ENCODE measurements at places on chromosomes 13 and 19.

DNA sequence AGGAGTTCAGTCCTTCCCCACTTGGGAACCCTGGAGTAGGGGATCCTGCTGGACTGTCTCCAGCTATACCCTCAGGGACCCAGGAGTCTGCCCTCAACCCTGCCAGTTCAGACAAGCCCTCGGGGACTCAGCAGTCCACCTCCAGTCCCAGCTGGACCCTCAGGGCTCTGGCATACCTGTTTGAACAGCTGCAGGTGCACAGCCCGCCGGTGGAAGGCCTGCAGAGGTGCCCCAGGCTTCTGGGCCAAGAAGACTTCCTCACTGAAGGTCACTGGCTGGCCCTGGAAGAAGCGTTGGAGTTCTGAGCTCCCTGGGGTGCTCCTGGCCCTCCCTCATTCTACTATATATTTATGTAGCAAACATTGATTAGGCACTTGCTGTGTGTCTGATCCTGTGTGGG lies 8.6 kb downstream of the CRB3 start:
- no peak for DNase-seq

DNA sequence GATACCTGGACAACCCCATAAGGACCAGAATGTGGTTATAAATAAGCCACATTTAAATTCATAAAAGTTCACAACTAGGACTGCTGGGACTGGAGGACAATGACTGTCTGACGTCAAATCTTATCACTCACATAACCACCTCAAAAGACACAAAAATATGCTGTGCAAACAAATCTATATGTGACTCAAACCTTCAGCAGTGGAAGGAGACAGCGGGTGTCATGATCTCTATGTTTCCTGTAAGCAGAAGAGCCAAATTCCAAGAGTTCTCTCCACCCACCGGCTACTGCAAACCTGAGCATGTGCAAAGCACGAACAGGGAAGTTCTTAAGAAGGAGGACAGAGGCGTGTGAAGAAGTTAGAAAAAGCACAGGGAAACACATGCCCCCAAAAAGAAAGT lies 113.2 kb downstream of the MYCBP2 start:
- no peak for DNase-seq

DNA sequence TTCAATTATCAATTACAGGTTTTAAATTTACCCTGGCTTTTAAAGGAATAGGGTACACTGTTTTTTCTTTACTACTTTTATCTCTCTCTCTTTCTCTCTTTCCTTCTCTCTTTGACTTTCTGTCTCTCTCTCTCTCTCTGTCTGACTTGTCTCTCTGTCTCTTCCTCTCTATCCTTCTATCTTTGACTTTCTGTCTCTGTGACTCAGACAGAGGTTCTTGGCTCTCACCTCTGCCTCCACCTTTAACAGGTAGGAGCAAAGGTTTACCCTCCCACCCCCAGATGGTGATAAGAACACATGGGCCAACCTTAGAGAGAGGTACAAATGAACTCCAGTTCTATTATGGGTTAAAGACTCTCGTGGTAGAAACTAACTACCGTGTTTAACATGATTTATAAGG lies 20.3 kb upstream of the FAM124A start:
- no peak for DNase-seq

DNA sequence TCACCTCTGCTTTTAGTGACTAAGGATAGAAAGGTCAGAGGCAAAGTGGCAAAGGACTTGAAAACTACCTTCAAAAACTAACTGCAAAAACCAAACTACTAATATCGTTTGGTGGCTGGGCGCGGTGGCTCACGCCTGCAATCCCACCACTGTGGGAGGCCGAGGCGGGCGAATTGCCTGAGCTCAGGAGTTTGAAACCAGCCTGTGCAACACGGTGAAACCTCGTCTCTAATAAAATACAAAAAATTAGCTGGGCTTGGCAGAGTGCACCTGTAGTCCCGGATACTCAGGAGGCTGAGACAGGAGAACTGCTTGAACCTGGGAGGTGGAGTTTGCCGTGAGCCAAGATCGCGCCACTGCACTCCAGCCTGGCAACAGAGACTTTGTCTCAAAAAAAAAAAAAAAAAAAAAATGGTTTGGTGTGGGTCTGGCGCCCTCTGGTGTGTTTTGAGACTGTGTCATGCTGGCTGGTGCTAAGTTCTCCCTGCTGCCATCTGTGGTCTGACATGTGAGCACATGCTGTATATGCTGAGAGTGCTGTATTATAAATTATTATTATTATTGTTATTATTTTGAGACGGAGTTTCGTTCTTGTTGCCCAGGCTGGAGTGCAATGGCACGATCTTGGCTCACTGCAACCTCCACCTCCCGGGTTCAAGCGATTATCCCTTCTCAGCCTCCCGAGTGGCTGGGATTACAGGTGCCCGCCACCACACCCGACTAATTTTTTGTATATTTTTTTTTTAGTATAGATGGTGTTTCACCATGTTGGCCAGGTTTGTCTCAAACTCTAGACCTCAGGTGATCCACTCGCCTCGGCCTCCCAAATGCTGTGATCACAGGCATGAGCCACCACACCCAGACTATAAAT lies 36.0 kb upstream of the RNF17 start:
- DNase-seq: peak; percentile 51

DNA sequence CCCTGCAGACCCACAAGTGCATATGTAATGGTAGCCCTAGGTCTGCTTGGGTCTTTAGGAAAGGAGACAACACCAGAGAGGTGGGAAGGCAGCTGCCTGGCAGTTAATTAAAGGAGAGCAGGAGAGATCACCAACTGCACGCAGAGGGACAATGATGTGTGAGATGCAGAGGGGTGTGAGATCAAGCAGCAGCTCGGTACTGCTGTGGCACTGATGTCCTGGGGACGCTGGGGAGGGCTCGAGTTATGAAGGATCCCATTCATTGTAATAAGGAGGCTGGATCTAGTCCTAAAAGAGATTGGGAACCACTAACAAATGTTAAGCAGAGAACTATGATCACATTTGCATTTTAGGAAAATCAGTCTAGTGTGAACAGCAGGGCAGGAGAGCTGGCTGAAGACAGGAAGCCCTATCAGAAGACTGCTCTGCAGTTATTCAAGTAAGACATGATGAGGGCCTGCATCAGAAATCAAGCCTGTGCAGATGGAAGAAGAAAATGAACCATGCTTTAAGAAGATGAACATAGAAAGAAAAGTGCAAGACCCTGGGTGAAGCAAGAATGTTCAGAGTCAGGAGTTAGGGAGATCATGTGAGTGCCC lies 80.4 kb downstream of the DLEU7 start:
- no peak for DNase-seq

DNA sequence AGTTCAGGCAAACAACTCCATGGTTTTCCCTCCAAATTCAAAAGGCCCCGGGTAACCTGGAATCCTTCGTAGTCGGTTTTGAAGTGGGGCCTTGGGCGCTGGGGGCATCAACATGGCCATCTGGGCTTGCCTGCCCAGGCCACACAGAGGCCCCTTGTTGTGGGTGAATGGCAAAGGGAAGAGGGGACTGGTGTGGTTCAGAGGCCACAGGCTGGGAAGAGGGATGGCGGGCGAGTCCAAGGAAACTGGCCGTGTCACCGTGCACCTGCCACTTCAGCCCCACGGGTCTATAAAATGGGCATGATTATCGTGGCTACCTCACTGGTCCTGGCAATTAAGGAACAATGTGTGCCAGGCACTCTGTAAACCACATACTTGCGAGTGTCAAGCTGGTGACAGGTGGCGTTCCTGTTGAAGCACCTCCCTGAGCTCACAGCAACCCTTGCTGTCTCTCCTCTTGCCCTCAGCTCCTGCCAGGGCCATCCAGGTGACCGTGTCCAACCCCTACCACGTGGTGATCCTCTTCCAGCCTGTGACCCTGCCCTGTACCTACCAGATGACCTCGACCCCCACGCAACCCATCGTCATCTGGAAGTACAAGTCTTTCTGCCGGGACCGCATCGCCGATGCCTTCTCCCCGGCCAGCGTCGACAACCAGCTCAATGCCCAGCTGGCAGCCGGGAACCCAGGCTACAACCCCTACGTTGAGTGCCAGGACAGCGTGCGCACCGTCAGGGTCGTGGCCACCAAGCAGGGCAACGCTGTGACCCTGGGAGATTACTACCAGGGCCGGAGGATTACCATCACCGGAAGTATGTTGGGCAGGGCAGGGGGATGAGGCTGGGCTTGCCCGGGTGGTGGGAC lies 1.3 kb downstream of the LSR start:
- DNase-seq: no peak

GRCh38 chr19:45781214-45782161 lies 802 bp downstream of the DMPK start:
- peak; percentile 81 for DNase-seq

- DNase-seq: no peak
Measured at GRCh38 chr19:2063824-2064223, 12.8 kb upstream of the MKNK2 start.

DNA sequence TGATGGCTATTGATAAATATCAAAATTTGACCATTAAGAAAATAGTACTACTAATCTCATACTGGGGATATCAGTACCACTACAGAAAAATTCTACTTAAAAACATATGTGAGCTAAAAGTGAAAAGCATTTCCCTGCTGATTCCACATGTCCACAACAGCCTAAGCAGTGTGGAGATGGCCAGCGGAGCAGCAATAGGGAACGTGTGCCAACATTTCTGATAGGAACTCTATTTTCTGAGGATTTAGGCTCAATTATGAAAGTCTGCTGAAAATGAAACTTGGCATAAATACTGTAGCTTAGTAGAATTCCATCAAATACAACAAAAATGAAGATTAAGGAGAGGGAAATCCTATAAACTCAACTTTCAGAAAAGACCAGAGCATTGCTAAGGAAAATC lies 311.6 kb downstream of the ENOX1 start:
- DNase-seq: no peak

DNA sequence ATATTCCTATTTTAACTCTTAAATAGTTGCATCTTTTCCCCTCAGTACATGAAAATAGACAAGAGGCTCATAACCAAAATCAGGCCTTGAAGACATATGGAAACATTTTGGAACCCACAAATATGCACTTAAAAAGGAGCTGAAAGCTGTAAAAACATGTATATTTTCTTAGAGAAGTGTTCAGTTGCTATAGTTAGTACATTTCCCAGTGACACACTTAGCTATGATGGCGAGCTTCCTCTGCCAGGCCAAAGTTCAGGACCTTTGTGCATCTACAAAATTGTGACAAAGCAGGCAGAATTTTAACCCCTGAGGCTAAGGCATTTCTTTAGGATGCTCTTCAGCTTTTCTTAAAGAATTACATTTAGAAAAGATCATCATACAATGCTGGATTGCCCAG lies 54.5 kb downstream of the RCBTB2 start:
- DNase-seq: no peak

DNA sequence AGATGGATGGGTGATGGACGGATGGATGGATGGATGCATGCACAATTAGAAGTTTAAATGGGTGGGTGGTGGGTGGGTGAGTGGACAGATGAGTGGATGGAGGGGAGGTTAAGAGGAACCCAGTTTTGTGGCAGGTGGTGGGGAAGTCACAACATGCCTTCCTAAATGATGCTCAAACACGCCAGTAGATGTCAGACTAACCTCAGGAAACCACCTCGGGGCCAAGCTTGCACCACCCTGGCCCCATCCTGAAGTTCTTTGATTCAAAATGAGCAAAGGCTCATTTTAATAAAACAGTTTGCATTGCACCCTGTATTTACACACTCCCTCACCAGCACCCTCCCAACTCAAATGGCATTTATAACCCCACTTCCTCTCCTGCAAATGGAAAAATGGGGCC lies 91.4 kb upstream of the CACNA1A start:
- DNase-seq: peak; percentile 79

GRCh38 chr13:20778311-20778710 lies 4.5 kb upstream of the EEF1AKMT1 start:
- DNase-seq: no peak

- no peak for DNase-seq
Measured at GRCh38 chr13:27211771-27212364, 39.5 kb upstream of the RPL21 start.

GRCh38 chr19:1942078-1942933 lies 1.3 kb downstream of the CSNK1G2 start:
- DNase-seq: peak; percentile 86

DNA sequence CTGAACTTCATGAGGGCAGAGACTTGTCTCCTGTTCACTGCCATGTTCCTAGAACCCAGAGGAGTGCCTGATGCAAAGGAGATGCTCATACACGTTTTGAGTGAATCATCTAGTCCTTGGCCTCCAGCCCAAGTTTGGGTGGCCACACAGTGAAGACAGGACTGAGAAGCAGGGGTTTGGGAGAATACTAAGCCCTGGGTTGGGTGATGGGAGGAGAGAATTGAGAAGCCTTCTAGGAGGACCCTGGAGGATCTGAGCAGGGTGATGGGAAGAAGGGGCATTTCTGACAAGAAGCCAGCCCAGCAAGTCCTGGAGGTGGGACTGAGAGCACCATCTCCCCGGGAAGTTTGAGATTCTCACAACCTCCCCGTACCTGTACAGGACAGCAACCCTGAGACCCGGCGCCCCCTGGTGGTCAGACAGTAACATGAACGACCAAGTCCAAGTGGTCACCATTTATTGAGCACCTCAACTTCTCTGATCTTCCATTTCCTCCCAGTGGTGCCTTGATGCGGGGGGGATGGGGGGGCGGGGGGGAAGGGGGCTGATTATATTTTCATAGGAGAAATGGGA lies 11.0 kb downstream of the CTU1 start:
- peak; percentile 72 for DNase-seq

DNA sequence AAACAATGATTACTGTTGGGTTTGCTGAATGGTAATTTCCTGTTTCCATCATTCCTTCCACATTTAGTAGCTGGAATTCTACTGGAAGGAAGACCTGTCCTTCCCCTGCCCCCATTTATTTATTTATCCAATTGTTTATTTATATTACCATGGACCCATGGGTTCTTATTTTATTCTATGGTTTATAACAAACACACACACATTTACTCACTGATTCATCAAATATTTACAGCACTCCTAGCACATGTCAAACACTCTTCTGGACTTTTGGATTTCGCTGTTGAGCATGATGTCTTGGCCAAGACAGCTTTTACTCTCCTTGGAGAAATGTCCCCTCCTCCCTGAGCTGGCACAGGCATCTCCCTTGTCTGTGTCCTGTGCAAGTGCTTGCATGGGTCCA lies 227.8 kb upstream of the MAB21L1 start:
- DNase-seq: no peak

- DNase-seq: no peak
Measured at GRCh38 chr19:11281356-11282049, 14.5 kb upstream of the TSPAN16 start.

DNA sequence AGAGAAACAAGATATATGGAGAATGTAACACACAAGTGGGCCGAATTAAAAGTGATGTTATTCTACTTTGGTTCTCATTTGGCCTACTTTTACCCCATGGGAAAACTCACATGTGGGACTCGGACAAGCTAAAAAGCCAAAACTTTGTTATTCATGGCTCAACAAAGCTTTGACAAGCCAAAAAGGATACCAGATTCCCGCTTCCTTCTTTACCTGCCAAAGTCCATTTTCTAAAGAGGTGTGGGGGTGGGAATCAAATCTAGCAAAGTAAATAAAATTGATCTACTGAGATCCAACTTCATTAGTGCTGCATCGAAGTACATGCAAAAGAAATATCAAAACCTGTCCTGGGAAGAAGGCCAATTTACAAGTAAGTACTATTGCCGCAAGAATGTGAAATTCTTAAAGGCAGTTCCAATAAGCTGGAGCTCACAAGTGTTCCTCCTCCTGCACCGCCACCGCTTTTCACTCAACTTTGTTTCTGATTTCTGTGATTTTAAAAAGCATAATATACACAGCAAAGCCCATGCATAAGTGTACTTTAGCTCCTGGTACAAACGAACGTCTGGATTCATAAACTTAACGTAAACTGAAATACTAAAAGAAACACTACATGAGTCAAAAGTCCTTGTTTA lies 1.1 kb downstream of the LNX2 start:
- no peak for DNase-seq

GRCh38 chr13:98039964-98040363 lies 86.5 kb downstream of the IPO5 start:
- DNase-seq: no peak

- DNase-seq: no peak
Measured at GRCh38 chr19:17341386-17341785, 4.0 kb downstream of the GTPBP3 start.

Data from H54 (cell line).